ENCODE measurements at places on chromosomes 6 and 20.

- DNase-seq, result no peak
These were observed 32.8 kb downstream of the CD40 start for GRCh38 chr20:46150943-46151342.

GRCh38 chr6:30020626-30021025, 40.4 kb upstream of the POLR1H start:
- no peak for DNase-seq

- DNase-seq, result no peak
These were observed 78.9 kb downstream of the SLC35F1 start for GRCh38 chr6:117985916-117986315.

- no peak for DNase-seq
These were observed 41.3 kb upstream of the NOP56 start for GRCh38 chr20:2610941-2611720.

DNA sequence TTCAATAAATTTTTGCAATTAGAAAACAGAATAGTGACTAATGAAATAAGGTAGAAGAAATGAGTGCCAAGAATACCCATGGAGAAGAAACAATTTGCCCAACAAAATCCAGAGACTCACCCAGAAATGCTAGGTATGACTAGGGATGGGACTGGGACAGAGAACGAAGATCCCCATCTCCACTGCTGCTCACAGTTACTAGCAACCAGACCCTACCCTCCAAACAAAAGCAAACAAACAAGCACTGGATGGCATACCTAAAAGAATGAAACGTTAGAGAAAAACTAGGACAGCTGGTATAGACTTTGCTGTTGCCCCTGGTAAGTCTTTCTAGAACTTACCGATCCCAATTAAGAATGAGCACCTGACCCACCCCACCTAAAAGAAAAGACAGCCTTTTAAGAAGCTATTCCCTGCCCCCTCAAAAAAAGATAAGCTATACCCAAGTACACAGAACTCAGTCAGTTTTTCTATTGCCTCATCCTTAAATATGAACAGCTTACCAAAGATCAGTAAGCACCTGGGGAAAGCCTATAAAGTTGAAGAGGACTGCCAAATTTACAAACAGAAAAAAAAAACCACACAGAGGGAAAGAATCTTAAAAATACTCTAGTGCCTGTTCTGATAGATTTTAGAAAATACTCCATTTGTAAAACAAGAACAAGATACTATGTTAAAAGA, 31.7 kb downstream of the REPS1 start:
- DNase-seq, result no peak

DNA sequence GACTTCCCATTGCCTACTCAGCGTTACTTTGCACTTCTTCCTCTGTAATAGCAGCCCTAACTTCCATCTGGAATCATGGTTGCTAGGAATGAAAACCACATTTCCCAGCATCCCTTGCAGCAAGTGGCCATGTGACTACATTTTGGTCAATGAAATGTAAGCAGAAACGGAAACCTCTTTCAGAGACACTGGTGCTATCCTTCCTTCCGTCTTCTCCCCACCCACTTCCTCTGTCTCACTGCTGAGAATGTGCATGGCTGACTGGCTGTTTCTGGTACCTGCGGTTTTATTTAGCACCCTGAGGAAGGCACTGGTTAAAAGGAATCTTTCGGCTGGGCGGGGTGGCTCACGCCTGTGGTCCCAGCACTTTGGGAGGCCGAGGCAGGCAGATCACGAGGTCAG, 107.4 kb downstream of the SCML4 start:
- DNase-seq, result peak; percentile 58

GRCh38 chr20:33013701-33014326, 6.3 kb downstream of the BPIFB2 start:
- DNase-seq, result no peak

DNA sequence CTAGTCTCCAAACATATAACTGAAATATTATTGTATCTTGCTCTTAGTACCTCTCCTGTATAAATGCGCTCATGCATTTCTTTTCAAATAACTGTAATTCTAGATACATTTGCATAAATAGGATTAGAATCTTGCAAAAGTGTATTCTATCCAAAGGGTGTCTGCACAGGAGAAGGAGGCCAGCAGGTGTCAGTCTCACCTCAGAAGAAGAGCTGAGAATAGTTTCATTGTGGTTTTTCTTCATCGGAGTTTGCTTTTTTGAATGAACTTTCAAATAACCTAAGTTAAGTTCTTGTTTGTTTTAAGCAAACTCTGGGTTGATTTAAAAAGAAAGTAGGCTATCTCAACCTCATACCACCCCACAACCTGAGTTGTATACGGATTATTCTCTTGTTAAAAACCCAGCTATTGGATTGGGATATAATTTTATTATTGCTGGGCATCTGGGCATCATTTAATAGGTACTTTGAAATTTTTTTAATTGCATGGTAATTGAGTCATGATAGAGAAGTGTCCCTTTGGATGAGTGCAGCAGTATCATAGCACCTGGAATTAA, 125.0 kb upstream of the MLIP start:
- DNase-seq, result no peak

DNA sequence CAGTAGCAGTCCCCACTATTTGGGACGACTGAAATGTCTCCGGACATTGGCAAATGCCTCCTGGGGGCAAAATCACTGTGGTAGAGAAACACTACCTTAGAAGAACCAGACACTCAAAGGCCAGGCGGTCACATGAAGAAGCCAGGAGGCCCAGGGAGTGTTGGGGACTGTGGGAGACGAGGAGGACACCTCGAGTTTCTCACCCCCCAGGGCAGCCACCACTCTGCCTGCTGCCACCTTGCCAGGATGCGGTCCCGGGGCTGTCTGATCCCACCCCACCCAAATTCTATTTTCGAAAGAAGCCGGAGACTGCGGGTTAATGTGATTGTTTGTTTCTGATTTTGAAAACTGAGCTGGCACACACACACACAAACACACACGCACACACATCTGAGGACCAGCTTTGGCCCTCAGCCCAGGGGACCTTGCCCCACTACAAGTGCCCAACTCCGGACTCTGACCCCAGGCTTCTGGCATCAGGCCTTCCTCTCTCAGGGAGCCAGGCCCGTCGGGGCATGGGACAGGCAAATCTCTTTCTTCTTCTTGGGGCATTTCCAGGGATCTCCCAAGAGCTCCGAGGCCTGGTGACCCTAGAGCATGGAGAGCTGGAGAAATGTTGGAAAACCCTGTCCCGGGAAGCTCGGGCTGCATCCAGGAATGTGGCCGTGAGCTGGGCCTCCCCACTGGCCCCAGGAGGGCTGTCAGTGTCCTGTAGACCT, 187.5 kb upstream of the PMEPA1 start:
- DNase-seq, result no peak

- no peak for DNase-seq
These were observed 154.7 kb upstream of the SGK1 start for GRCh38 chr6:134472661-134473060.

- no peak for DNase-seq
These were observed 76.8 kb downstream of the REV3L start for GRCh38 chr6:111406200-111406721.

DNA sequence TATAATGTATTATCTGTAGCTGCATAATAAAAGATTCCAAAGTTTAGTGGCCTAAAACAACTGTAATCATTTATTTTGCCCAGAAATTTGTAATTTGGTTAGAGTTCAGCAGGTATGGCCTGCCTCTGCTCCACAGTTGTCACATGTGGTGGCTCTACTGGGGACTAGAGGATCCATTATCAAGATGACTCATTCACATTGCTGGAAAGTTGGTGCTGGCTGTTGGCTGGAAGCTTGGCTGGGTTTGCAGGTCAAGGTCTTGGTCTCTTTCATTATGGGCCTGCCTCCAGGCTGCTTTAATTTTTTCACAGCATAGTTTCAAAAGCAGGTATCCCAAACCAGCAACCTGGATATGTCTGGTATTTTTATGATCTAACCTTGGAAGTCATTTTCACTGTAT, 17.6 kb downstream of the TRDN start:
- DNase-seq, result no peak

GRCh38 chr20:41171736-41172295, 34.5 kb downstream of the PLCG1 start:
- no peak for DNase-seq

GRCh38 chr20:25040438-25040831, 17.5 kb downstream of the ACSS1 start:
- no peak for DNase-seq

DNA sequence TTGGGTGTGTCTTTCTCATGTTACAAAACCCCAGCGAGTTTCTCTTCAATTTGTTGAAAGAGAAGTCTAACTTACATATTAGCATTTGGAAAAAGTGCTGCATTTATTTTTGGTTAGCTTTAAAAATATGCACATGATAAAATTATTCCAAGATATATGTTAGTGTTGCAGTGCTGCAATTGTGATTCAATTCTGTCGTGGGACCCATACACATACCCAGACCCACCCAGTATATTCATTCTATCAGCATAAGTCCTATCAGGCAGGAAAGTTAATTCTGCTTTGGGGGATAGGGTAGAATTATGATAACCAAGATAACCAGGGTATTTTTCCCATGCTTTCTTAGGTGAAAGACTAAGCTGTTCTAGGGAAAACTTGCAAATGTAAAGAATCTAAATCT, 313.5 kb downstream of the EPHA7 start:
- no peak for DNase-seq

DNA sequence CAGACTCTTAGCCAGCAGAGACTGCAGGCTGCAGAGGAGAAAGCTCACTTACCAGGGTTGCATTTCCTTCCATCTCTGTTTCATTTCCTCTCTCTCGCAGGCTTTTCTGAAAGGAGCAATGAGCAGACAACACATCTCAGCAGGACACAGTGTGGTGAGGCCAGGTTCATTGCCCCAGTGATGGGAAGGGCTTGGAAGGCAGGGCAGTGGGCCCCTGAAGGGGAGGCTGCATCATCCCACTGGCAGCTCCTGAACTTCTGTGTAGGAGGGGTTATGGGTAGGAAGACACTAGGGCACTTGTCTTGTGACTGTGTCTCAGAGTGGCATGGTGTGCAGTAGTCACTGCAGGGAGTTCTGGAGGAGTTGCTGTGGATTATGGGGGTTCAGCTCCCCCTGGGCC, 246.8 kb downstream of the QKI start:
- DNase-seq, result no peak

DNA sequence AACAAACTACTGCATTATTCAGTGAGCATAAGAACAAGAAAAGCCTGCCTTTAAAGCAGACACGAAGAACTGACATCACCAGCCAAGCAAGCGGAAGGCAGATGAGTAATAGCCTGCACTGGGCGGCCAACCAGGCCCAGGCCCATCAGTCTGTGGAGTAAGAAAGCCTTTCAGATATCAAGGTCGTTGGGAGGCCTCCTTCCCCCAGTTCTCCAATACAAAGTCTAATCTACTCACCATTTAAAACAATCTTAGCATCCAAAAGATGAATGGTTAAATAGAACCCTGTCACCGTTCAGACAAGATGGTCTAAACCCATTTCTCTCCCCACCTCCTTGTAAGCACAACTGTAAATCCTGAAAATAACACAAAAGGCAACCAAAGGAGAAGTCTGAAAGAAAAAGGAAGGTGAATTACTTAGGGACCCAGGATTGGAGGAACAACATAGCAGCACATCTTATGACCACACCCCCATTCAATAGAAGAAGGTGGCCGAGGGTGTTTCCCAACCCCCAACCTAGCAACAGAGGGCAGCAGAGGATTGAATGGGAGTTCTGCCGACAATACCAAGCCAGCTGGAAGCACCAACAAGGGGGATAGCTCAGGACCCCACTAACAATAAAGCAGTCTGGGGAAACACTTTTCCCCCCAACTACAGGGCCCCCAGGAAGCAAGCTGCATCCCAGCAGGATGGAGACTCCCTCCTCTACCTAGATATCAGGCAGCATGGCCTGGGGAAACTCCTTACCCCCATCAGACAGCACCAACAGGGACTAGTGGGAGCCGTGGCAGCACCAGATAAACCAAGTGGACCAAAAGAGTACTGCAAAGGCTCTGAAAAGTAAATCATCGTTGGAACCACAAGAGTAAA, 67.9 kb downstream of the ZHX3 start:
- DNase-seq, result no peak

GRCh38 chr6:20207088-20207418, 5.2 kb downstream of the MBOAT1 start:
- no peak for DNase-seq

DNA sequence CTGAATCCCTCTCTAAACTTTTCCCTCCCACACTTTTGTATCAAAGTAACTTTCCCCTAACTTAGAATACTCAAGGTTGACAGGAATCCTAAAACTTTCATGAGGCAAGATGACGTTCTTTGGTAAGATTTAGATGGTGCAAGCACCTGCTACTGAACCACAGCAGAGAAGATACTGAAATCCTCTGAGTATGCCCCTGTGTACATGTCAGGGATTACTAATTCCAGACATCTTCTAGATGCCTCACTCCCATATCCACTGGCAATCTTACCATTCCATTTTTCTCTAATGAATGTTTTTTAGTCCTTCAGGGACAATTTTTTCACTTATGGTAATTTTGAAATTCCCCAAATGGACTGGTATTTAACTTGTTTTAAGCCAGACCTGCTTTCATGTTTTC, 9.1 kb downstream of the APOBEC2 start:
- no peak for DNase-seq

GRCh38 chr6:158938811-158939254, 61.2 kb downstream of the RSPH3 start:
- DNase-seq, result peak; percentile 28

- DNase-seq, result no peak
These were observed 22.9 kb downstream of the SERPINB6 start for GRCh38 chr6:2948228-2949025.
